ENCODE measurements at places on chromosomes 6 and 20. TPM values are rescaled to one million over a fixed set of nuclear protein-coding genes. Genes with fewer than 3 reads are reported as not detected.

DNA sequence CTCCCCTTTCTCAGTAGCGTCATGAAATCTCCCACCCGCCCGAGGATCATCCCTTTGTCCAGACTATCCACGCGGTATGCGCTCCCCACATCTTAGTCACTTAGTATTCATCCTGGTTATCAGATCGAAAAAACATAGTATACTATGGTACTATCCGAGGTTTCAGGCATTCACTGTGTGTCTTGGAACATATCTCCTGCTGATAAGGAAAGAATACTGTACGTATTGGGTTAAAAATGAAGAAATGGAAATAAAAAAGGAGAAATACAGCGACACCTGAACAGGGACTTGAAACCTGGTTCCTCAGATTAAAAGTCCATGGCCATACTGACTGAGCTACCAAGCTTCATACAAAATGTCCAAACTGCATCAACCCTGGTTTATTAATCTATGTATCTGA lies 14.0 kb downstream of the HMGN4 start:
- no peak overlapping the region for H3K27ac ChIP-seq
- no peak for DNase-seq
- H3K4me1 ChIP-seq, result peaks cover 14% of the 10 kb centered on the region
- no peaks in the 10 kb centered on the region for H3K36me3 ChIP-seq
- no peak overlapping the region for H3K4me3 ChIP-seq
- no peaks in the 10 kb centered on the region for H3K27me3 ChIP-seq

Gene DAAM2
- polyA plus RNA-seq, result 7.3 TPM

Gene GMPR
- 5.4 TPM for polyA plus RNA-seq

Gene SYCP2
- polyA plus RNA-seq, result 3.4 TPM

- no peaks in the 10 kb centered on the region for H3K27me3 ChIP-seq
- no peak overlapping the region for H3K4me3 ChIP-seq
- no peaks in the 10 kb centered on the region for H3K4me1 ChIP-seq
- DNase-seq, result no peak
- no peak overlapping the region for H3K27ac ChIP-seq
Measured at GRCh38 chr20:13817342-13817741, 32.5 kb downstream of the NDUFAF5 start.

Gene C4A
- 53.5 TPM for polyA plus RNA-seq

All from spleen (tissue), 13 donors.